ENCODE measurements at places on chromosomes 16 and 17. TPM values are rescaled to one million over a fixed set of nuclear protein-coding genes. Genes with fewer than 3 reads are reported as not detected.

DNA sequence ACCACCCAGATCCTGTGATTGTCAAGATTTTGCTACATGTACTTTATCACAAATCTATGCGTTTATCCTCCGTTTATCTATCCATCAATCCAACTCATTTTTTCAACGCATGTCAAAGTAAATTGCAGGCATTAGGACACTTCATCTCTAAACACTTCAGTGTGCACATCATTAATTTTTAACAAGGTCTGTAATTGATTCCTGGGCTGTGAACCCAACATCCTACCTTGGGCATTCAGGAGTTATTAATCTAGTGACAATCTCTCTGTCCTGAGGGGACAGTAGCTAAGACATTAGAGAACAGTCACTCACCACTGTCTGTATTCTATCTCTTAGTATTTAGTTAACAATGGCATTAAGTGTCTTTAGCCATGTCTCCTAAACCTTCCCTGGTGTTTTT lies 264.7 kb downstream of the SOX9 start:
- no peak overlapping the region for H3K27ac ChIP-seq
- DNase-seq: no peak
- H3K27me3 ChIP-seq: no peaks in the 10 kb centered on the region
- H3K36me3 ChIP-seq: no peaks in the 10 kb centered on the region
- no peaks in the 10 kb centered on the region for H3K4me1 ChIP-seq
- H3K4me3 ChIP-seq: no peak overlapping the region

The COA3 gene
- 41.2 TPM for total RNA-seq

- DNase-seq: peak; percentile 90
- no peaks in the 10 kb centered on the region for H3K27me3 ChIP-seq
- no peaks in the 10 kb centered on the region for H3K36me3 ChIP-seq
Observed at GRCh38 chr16:96935-97381, 18.9 kb downstream of the MPG start.

DNA sequence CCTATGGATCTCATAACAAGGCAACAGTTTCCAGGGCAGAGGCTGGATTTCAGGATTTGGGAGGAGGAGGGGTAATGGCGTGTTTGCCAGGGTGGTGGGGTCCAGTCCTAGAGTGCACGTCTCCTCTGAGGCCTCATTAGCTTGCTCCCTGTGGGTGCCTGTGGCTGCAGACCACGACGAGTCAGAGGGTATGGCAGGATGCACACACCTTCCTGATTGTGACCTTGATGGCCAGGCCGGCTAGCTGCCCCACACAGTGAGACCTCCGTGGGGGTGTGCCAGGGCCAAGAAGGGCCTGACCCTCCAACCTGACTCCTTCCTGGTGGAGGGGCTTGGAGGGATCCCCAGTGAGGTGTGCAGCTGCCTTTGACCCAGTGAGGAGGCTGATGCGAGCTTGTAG lies 4.0 kb upstream of the SMTNL2 start:
- DNase-seq: no peak
- H3K36me3 ChIP-seq: no peaks in the 10 kb centered on the region
- H3K27ac ChIP-seq: no peak overlapping the region
- H3K4me1 ChIP-seq: peaks cover 3% of the 10 kb centered on the region
- H3K27me3 ChIP-seq: peaks cover 28% of the 10 kb centered on the region
- H3K4me3 ChIP-seq: no peak overlapping the region

- no peaks in the 10 kb centered on the region for H3K27me3 ChIP-seq
- peaks cover 56% of the 10 kb centered on the region for H3K4me1 ChIP-seq
- H3K4me3 ChIP-seq: no peak overlapping the region
- peak; percentile 72 for DNase-seq
- H3K36me3 ChIP-seq: peaks cover 55% of the 10 kb centered on the region
Observed at GRCh38 chr17:2064980-2065785, 10.3 kb downstream of the HIC1 start.

- H3K27me3 ChIP-seq: peaks cover 3% of the 10 kb centered on the region
- H3K27ac ChIP-seq: no peak overlapping the region
- no peaks in the 10 kb centered on the region for H3K36me3 ChIP-seq
- H3K4me3 ChIP-seq: no peak overlapping the region
Observed at GRCh38 chr16:14350081-14350480, 279.0 kb downstream of the MRTFB start.

DNA sequence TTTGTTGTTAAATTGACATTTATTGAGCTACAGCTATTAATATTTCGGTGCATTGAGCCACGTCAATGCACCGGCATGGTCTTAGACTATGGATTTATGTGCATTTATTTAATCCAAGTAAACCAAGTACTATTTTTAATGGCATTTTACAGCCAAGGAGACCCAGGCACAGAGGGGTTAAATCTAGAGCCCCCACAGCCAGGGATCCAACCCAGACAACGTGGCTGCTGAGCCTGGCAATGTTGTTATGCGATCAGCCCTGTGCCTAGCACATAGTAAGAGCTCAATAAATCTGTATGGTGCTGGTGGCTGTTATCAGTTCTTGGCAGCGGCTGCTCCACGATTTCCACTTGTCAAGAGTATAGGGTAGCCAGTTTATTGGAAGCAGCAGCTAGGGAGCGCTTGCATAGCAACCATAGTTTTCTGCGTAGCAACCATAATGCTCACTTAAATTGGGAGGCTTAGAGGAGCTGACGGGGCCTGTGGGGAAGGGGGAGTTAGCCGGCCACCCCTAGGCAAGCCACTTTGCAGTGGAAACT lies 541 bp upstream of the RBBP6 start:
- peak overlapping the region; percentile 100 for H3K27ac ChIP-seq
- peaks cover 30% of the 10 kb centered on the region for H3K36me3 ChIP-seq
- DNase-seq: no peak
- peak overlapping the region; percentile 99 for H3K4me3 ChIP-seq

GRCh38 chr17:74380959-74381808 lies 13.9 kb downstream of the GPR142 start:
- no peak overlapping the region for H3K27ac ChIP-seq
- H3K27me3 ChIP-seq: peaks cover 7% of the 10 kb centered on the region
- H3K4me3 ChIP-seq: no peak overlapping the region
- H3K4me1 ChIP-seq: peaks cover 4% of the 10 kb centered on the region

The TMIGD1 gene
- total RNA-seq: not detected

The ESRP2 gene
- total RNA-seq: 0.08 TPM

The TOX3 gene
- not detected for total RNA-seq

DNA sequence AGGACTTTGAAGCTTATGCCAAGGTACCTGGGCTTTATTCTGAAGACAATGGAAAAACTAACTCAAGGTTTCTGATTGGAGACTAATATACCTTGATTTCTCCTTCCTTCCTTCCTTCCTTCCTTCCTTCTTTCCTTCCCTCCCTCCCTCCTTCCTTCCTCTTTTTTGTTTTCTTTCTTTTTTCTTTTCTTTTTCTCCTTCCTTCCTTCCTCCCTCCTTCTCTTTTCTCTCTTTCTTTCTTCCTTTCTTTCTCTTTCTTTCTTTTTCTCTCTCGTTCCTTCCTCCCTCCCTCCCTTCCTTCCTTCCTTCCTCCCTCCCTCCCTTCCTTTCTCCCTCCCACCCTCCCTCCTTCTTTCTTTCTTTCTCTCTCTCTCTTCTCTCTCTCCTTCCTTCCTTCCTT lies 98.6 kb upstream of the AXIN2 start:
- no peak for DNase-seq
- H3K4me1 ChIP-seq: peaks cover 2% of the 10 kb centered on the region
- H3K27ac ChIP-seq: no peak overlapping the region

The GPR179 gene
- not detected for total RNA-seq

- H3K27me3 ChIP-seq: no peaks in the 10 kb centered on the region
- H3K4me1 ChIP-seq: peaks cover 11% of the 10 kb centered on the region
- H3K4me3 ChIP-seq: peak within 1 kb of the TSS; percentile 85
- no peaks in the 10 kb centered on the region for H3K36me3 ChIP-seq
- peak within 1 kb of the TSS; percentile 93 for H3K27ac ChIP-seq
Observed at GRCh38 chr17:82065638-82066303, at the start of gene DUS1L. Gene DUS1L, minus strand, starts transcription at chr17:82065804. Its CDS starts 745 bp downstream, at chr17:82065059.

The TMC7 gene
- total RNA-seq: not detected
